T-helper 2 cell treated with Interferon-gamma antibody and Interleukin-4, amounts not matched to agents 5 μg/mL and 100 μg/mL, for 36 hours (primary cell): ENCODE measurements at places on chromosomes 1 and 21.

GRCh38 chr1:214402613-214403083 lies 121.7 kb downstream of the SMYD2 start:
- no peak for DNase-seq

GRCh38 chr1:145747398-145748247 lies 28.3 kb downstream of the CD160 start:
- DNase-seq = no peak

DNA sequence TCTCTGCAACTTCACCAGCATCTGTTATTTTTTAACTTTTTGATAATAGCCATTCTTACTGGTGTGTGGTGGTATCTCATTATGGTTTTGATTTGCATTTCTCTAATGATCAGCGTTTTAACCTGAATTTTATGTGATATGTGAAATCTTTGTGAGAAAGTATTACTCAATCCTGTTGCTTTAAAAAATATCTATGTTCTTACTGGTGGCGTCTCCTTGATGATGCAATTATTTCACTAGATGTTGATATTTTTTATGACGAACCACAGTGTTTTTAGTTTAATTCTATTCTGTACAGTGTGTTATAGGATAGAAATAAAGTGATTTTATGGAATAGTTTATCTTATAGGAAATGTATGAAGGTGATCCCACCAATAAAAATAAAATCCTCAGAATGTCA lies 54.7 kb upstream of the GPR88 start:
- no peak for DNase-seq

- no peak for DNase-seq
These were observed 154.1 kb downstream of the HIVEP3 start for GRCh38 chr1:41764656-41765055.

DNA sequence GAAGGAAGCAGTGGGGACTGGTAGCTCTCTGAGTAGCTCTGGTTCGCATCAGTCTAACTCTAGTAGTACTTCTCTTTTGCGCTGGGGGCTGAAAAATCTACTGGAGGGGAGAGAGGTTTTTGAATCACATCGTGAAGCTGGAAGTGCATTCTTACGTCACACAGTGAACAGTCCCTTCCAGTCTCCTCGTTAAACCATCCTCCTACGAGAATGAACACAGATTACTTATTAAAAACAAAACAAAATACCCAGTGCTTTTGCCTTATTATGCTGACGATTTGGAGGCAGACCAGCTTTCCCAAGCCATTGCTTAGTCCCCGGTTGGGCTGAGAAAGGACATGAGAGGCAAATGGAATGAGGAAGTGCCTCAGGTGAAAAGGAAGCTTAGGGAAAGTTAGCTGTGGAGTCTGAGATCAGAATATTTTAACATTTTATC lies 16.1 kb downstream of the HUNK start:
- no peak for DNase-seq

- DNase-seq = no peak
These were observed 11.1 kb downstream of the DIPK1A start for GRCh38 chr1:92949937-92950817.

- no peak for DNase-seq
These were observed 60.0 kb upstream of the HMCN1 start for GRCh38 chr1:185674201-185674600.

GRCh38 chr1:63843010-63843409 lies 69.2 kb downstream of the ROR1 start:
- DNase-seq = no peak

- DNase-seq = no peak
These were observed 13.1 kb downstream of the RNF220 start for GRCh38 chr1:44418022-44418673.

DNA sequence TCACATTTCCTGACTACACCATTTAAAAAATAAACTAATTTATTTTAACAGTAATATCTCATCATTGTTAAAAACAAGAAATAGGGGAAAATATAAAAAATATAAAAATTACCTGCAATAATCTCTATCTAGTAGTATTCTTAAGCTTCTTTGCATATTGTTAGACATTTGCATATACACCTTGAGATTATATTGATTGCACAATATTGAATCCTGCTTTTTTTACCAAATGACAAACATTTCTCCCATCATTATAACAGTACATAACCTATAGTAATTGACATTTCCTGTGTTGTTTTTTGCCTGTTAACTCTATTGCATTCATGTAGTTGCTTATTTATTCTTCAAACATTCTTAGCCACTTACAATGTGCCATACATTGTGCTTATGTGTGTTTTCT lies 11.7 kb upstream of the CR1L start:
- no peak for DNase-seq

- DNase-seq = no peak
These were observed 450 bp downstream of the SDE2 start for GRCh38 chr1:225998560-225999226.

GRCh38 chr1:223853275-223853674 lies 7.5 kb upstream of the TP53BP2 start:
- DNase-seq = no peak

GRCh38 chr1:53625049-53625448 lies 113.9 kb downstream of the GLIS1 start:
- no peak for DNase-seq

DNA sequence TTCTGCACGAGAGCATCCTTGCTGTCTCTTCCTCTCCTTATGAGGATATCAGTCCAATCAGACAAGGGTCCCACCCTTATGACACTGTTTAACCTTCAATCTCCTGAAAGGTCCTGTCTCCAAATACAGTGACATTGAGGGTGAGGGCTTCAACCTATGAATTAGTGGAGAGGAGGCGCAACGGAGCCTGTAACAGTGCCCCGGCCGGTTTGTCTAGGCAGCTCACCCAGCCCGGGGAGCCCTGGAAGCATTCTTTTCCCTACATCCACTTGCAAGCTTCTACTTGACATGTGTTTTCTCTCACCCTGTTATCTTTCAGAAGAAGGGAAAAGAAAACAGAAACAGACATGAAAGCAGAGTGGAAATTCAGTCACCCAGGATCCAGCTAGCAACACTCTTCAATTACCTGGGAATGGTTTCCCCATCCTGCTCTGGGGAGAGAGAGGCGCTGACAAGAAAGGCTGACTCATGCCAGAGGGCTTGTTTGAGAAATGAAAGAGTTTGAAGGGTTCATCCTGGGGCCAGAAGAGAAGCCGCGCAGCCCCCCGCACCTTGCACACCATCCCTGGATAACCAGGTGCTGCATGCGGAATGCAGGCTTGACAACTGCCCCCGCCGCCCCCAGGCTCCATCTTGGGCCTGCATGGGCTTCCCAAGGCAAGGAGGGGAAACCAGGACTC lies 394.9 kb downstream of the NPHP4 start:
- DNase-seq = no peak

- DNase-seq = peak; percentile 44
These were observed 2.7 kb downstream of the FAM110D start for GRCh38 chr1:26161415-26162219.

- DNase-seq = no peak
These were observed 312.5 kb upstream of the PTBP2 start for GRCh38 chr1:96409087-96409486.

DNA sequence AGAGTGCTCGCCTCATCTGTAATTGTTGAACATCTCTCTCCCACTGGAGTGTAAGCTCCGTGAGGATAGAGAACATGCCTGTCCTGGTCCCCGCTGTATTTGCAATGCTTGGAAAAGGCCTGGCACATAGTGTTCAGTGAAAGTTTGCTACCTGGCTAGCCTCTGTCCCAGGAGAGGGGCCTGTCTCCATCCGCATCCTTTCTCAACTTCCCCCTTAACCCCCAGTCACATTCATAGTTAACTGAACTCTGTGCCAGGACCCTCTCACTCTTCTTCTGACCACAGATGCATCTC lies 15.2 kb downstream of the SPOCD1 start:
- DNase-seq = no peak
